ENCODE measurements at places on chromosomes 4 and X.

DNA sequence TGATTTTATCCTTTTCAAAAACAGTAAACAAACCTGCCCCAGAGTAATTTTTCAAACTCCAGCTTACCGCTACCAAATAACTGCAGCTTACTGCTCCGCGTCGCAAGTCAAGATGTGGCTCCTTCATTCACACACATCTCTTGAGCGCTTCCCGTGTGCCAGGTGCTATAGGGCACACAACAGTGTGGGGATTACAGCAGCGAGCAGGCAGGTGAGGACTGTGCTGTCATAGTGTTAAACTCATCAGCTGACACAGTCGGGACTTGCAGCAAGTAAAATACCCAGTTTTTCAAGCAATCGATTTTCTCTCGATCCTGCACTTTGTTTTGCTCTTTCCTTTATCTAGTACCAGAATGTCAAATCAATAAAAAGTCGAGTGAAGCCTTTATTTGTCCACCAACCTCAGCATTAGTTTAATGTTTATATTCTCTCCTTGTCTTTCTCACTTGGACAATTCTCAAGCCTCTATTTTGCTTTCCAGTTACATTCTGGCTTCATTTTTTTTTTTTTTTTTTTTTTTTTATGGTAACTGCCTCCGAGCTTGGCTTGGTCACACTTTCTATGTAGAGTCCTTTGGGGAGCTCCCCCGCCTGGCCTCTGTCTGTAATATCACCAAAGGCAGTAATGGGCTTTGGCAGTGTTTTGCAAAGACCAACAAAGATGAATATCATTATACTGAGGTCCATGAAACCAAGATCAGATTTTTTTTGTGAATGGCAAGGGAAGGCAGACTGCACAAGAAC, 8.3 kb upstream of the ASB5 start:
- peak; percentile 13 for DNase-seq

GRCh38 chr4:92992758-92993157, 689.0 kb downstream of the GRID2 start:
- DNase-seq: no peak

GRCh38 chr4:141121768-141122454, 11.4 kb downstream of the RNF150 start:
- DNase-seq: no peak

GRCh38 chr4:150960079-150960478, 55.0 kb downstream of the LRBA start:
- no peak for DNase-seq

DNA sequence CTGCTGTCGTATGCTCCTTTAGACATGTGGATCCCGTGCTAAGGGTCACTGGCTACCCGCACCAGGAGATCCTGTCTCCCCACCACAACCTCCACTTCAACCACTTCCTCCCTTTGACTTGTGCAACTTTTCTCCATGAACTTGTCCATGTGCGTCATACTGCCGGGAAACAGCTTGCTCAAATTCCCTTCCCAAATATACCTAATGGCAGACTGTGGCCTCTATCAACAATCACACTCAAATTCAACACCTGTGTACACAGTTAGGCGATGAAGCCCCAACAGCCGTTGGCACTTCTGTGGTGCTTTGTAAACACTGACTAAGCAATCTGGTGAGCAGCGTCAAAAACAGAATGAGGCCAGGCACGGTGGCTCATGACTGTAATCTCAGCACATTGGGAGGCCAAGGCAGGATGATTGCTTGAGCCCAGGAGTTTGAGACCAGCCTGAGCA, 49.5 kb downstream of the CD99L2 start:
- DNase-seq: peak; percentile 91

DNA sequence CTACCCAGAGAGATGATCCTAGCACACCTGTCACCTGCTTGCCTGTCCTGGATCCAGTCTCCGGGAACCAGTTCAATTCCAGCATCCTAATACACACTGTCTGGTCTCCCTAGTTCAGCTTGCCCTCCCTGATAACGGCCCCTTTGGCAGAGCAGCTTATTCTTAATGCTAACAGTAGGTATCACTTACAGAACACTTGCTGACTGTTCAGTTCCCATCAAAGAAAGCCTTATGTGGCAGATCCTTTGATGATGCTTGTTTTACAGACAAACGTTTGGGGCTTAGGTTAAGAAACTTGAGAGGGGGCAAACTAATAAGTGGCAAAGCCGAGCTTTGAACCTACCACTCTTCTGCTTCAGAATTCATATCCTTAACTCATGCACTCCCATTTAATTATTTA, 890 bp downstream of the RASSF6 start:
- DNase-seq: peak; percentile 22

GRCh38 chr4:124224256-124224655, 488.3 kb downstream of the ANKRD50 start:
- DNase-seq: no peak

- no peak for DNase-seq
Measured at GRCh38 chr4:165784672-165785071, 88.4 kb upstream of the TLL1 start.

GRCh38 chr4:40409835-40410234, 74.7 kb downstream of the CHRNA9 start:
- no peak for DNase-seq

- DNase-seq: peak; percentile 24
Measured at GRCh38 chr4:110411574-110412011, 64.4 kb upstream of the ENPEP start.

- DNase-seq: no peak
Measured at GRCh38 chr4:99100876-99101275, 12.3 kb upstream of the ADH5 start.

- DNase-seq: no peak
Measured at GRCh38 chr4:2818351-2818939, 25.2 kb upstream of the ADD1 start.

DNA sequence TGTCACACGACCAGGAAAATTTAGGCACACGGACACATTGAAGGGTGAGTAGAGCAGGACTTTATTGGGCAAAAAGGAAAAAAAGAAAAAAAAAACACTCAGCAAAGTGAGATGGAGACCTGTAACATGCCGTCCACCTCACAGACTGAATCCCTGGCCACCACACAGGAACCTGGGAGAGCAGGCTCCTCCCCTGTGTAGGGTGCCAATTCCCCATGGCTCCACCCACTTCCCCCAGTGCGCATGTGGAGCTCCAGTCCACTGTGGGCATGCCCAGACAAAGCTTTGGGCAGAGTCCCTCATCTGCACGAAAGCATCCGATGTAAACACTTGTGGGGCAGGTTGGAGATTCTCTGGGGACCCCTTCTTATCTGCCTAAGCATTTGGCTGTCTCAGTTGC, 23.6 kb upstream of the CBR4 start:
- DNase-seq: no peak

GRCh38 chrX:124395145-124395880, 49.0 kb downstream of the SH2D1A start:
- DNase-seq: no peak

DNA sequence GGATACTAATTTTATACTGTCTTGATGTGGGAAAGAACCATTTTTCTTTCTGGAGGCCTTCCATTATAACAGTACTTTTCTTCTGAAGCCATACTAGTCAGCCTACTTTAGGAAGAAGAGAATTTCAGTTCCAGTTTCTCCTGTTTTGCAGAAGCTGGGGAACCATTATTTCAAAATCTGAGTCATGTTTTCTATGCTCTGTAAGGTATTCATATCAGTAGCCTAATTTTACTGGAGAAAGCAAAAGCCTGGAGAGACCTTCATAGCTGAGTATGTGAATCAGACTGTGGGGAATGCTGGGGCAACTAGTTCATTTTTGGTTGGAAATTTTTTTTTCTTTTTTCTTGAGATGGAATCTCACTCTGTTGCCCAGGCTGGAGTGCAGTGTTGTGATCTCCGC, 22.4 kb downstream of the AFF1 start:
- DNase-seq: no peak

GRCh38 chrX:56757327-56757726, 28.3 kb downstream of the NBDY start:
- no peak for DNase-seq

GRCh38 chr4:20844311-20844710, 144.1 kb downstream of the PACRGL start:
- no peak for DNase-seq

DNA sequence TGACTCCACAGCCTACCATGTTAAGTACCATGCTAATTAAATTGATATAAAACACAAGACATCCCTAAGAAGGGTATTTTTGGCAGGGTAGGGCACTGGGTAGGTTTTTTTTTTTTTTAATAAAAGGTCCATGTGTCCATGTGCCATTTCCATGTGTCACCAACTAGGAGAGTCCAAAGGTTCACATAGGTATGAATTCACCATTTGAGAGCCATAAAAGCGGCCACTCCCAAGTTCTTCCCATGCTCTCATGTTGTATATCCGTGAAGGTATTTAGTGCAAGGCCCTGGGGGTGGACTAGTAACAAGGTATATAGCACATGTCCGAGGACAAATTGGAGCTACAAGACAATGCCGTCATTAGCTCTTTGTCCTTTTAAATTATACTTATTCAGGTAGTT, 107.3 kb downstream of the PDE5A start:
- no peak for DNase-seq

GRCh38 chr4:82419451-82419850, 10.8 kb downstream of the HNRNPDL start:
- DNase-seq: no peak

DNA sequence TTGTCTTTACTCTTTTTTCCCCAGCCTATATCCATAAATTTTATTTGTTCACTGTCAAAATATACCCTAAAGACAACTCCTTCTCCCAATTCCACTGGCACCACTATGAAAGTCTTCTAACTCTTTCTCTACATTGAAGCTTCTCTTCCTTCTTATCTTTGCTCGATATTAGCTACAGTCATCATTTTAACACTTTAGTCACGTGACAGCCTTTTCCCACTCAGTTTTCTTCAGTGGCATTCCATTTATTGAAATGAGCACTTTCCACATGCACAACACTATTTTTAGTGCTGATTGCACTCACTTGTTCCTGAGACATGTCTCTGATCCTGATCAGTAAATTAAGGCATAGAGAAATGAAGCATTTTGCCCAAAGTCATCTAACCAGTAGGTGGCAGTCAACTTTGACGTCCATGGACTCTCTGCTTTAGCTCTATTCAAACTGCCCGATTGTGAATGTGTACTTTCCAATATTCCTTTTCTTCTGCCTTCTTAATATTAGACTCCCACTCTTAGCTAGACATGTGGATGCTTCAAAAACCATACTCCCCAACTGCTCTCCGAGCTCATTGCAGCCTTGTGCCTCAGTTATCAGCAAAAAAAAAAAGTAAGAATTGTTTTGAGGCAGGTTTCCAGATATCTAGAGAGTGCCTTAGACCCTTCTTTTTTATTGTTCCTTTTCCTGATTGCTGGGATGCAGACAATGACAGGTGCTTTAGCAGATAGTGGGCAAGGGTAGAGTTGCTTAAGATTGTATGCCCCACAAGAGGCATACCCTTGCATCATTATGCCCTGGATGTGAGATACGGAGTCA, 394.4 kb upstream of the ADGRL3 start:
- DNase-seq: no peak

GRCh38 chr4:140485939-140486338, 12.2 kb downstream of the MGAT4D start:
- DNase-seq: no peak

Measured in NCI-H510A (cell line).